Hematopoietic multipotent progenitor cell (in vitro differentiated cells): ENCODE measurements at places on chromosomes 5 and 9. TPM values are rescaled to one million over a fixed set of nuclear protein-coding genes. Genes with fewer than 3 reads are reported as not detected.

- no peak for DNase-seq
These were observed 34.2 kb downstream of the ADAMTS2 start for GRCh38 chr5:179311091-179311470.

GRCh38 chr9:16985559-16986348, 115.3 kb upstream of the BNC2 start:
- DNase-seq, result no peak

The TXNDC8 gene
- not detected for total RNA-seq

- DNase-seq, result no peak
These were observed 33.5 kb downstream of the ELL2 start for GRCh38 chr5:95927927-95928723.

DNA sequence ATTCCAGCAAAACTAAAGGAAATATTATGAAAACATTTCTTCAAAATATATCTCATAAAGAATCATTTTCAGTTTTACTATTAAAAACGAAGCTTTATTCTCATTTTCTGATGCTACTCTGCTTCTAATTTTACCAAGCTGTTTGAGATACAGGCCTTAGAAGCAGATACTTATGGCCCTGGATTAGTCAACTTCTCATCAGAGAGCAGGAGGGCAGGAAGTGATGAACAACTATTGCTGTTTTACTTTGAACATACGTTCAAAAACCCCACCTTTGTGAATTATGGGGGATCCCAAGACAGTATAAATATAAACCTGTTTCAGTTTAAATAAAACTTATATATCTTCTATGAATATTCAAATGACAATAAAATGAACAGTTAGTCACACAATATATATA, 16.0 kb downstream of the MPDZ start:
- DNase-seq, result no peak

GRCh38 chr5:74099538-74100267, 473.7 kb downstream of the ARHGEF28 start:
- DNase-seq, result no peak

DNA sequence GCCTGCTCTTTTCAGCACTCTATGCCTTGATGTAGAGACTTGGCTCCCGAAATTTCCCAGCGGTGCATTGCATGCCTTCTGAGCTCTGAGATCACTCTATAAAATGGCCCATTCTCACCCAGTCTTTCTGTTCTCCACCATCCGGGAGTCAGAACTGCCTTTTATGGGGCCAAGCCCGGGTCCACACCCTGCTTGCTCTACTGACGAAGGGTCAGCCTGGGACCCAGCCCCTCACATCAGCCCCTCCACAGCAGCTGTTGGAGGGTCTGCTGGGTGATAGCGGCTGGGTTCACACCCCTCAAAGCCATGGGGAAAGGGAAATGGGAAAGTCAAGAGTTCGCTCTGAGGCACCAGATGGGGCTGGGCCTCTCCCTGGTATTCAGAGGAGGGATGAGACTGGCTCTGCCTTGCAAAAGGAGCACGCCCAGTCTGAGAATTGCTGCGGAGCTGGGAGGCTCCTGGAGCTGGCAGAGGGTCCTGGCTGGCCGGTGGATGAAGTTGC, 66.0 kb upstream of the ORM1 start:
- DNase-seq, result no peak

GRCh38 chr5:10355071-10355889, 1.8 kb downstream of the MARCHF6 start:
- DNase-seq, result no peak

The TCF7 gene
- total RNA-seq, result 0.81 TPM

DNA sequence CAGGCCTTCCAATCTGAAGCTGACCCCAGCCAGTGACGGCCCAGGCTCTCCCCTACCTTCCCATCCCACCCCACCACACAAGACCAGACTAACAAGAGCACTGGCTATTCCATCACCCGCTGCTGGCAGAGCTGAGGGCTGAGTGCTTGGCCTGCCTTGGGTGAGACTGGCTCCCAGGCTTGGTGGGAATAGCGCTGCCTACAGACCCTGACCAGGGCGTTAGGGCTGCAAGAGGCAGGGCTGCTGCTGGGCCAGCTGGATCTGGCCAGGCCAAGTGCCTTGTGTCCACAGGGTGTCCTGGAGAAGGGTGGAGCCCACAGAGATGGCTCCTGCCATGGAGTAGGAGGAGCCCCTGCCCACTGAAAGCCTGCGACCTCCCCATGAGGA, 31.6 kb upstream of the ANGPTL2 start:
- no peak for DNase-seq

The SLC6A7 gene
- under 0.01 TPM for total RNA-seq

The TMEM215 gene
- not detected for total RNA-seq

The TRPM3 gene
- under 0.01 TPM for total RNA-seq

GRCh38 chr5:90548069-90548593, 10.5 kb upstream of the ADGRV1 start:
- no peak for DNase-seq

The QSOX2 gene
- 11.0 TPM for total RNA-seq

The ARID3C gene
- total RNA-seq, result not detected

DNA sequence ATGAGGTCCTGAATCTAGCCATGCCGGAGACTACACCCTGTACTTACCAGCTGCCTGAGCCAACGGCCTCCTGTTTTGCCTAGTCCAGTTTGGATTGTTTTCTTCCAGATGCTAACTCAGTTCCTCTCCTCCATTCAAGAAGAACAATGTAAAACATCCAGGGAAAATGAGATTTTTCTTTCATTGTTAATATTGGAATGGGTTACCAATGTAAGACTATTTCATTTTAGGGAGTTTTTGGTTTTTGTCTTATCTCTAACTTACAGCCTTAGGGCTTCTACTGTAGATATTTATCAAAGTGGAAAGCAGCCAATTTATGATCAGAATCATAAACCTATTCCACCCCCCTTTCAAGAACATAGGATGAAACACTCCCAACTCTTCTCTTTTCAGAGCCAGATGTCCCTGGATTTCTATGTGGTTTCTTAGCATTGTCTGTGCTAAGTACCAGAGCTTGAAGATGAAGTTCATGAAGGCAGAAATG, 3.5 kb upstream of the VDAC1 start:
- DNase-seq, result no peak

DNA sequence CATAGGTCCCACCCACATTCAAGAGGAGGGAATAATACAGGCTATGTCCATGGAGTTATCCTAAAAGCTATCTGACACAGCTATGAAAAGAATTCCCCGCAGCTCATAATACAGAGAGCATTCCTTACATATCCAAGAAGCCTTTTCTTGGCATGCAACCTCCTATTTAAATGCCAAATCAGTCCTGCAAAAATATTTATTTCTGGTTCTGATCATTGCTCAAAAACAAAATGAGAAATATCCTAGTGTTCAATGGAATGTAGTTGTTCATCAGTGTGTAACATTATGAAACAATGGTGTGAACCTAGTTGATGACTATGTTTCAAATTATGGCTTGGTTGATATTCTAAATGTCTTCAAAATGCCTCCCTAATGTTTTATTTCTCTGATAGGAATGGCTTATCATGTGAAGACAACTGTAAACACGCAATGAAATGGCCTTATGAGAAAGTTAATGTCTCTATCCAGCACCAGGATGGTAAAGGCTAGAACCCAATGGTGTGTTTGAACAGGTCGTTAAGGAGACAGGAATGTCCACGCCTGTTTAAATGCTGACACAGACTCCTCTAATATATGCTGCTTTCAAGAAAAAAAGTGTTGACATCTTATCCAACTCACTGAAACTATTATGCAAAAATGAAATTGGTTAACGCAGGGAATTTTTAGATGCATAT, 126.7 kb upstream of the CDH6 start:
- DNase-seq, result no peak

GRCh38 chr5:80986382-80986781, 26.2 kb downstream of the RASGRF2 start:
- DNase-seq, result no peak

DNA sequence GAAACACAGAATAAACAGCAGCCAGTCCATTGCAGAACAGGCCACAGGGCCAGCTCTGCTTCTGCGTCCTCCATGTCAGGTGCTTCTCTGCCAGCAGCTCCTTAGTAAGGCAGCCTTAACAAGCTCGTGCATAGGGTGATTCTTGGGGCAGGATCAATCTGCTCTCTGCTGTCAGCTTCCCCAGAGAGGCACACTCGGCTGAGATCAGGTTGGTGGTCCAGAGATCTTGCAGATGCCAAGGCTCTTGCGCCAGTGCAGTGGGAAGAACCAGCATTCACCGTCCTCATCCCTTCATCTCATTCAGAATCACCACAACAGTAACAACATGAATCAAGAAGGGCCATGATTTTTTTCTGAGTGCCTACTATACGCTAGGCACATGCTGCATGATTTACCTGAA, 49.0 kb upstream of the ALDH1B1 start:
- DNase-seq, result no peak

- no peak for DNase-seq
These were observed 103.2 kb downstream of the RGS3 start for GRCh38 chr9:113566712-113567071.

DNA sequence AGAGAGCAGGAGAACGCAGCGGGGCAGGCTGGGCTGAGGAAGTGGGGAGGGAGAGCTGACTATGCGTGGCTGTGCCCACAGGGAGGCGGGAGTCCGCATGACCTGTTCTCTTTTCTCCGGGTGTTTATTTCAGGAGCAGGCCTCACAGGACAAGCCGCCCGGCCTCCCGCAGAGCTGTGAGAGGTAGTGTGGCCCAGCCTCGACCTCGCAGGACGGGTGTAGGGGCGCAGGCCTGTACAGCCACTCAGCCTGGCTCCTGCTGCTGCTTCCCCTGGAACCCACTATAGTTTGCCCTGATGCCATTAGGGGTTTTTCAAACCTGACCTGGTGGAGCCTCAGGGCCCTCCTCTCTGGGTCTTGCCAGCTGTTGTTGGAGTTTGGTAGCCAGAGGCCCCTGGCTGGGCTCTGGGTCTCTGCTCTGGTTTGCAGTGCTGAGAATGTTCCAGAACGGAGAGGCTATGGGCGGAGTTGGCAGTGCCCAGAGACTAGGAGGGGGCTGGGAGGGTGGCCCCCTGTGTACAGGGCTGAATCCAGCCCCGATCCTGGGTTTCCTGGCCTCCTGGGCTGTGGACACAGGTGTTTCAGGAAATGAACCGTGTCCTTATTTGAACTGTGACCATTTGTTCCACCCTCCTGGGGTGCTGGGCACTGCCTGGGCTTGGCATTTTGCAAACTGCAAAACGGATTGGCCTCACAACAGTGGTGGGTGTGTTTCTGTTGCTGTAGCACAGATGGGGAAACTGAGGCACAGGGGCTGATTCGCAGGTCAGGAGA, 78.8 kb downstream of the WNK2 start:
- DNase-seq, result no peak

DNA sequence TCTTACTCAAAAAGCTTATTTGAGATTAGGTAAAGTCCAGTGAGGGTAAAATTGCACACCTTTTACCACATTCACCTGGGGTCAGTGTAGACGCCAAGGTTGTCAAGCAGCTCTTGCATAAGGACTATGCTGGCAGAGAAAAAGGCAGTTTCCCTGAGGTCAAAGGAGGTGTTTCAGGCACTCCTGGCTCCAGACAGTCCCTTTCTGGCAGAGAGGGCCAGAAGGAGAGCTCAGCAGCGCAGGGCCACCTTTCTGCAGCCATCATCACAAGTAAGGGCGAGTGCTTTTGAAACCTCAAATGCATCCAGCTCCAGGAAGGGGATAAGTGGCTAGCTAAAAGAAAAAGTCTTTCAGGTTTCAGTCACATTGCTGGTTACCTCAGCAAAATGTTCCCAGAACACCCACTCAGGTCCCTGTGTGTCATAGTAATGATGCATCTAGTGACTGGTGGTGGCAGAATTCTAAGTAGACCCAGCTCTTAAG, 16.7 kb upstream of the IL13 start:
- no peak for DNase-seq

The IFNK gene
- not detected for total RNA-seq

The NOL6 gene
- total RNA-seq, result 31.0 TPM

DNA sequence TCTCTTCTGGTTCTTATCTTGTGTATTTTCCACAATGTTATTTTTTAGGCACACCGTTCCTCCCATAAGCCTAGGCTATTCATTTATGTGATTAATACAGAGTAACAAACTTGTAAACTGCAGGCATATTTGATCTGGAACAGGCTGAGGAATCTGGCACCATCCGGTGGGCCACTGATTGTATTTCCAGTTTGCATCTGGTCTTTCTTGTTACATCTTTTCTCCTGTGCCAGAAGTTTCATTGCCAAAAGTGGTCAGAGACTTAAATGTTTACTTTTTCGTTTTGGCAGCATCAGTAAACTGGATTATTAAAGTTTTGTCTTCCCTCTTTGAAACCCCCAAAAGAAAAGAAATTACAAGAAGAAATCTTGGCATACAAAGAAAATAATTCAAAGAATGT, 17.9 kb upstream of the ZCCHC7 start:
- no peak for DNase-seq

The NEUROG1 gene
- not detected for total RNA-seq
